Activated T-cell treated with anti-CD3 and anti-CD28 coated beads for 24 hours (primary cell): ENCODE measurements at places on chromosomes 11 and 22.

DNA sequence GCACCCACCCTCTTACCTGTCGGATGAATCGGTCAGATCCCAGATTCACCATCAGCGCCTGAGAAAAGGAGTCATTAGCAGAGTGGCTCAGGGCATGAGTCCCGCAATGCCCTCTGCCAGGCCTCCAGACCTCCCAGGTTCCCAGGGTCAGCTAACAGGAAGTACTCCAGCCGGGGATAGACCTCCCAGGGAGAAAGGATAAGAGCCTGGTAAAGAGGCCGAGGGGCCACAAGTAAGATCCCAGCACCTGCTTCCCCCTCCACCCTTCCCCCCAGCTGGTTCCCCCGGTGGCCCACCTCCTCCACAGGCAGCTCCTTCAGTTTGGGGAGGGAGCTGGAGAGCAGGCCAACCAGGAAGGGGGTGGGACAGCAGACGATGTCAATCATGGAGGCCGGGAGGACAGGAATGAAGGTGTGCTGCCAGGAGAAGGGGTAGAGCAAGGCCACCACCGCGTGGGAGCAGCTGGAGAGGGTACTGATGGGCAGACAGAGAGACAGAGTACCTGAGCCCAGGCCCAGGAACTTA lies 16.4 kb downstream of the RPL27A start:
- DNase-seq = no peak

DNA sequence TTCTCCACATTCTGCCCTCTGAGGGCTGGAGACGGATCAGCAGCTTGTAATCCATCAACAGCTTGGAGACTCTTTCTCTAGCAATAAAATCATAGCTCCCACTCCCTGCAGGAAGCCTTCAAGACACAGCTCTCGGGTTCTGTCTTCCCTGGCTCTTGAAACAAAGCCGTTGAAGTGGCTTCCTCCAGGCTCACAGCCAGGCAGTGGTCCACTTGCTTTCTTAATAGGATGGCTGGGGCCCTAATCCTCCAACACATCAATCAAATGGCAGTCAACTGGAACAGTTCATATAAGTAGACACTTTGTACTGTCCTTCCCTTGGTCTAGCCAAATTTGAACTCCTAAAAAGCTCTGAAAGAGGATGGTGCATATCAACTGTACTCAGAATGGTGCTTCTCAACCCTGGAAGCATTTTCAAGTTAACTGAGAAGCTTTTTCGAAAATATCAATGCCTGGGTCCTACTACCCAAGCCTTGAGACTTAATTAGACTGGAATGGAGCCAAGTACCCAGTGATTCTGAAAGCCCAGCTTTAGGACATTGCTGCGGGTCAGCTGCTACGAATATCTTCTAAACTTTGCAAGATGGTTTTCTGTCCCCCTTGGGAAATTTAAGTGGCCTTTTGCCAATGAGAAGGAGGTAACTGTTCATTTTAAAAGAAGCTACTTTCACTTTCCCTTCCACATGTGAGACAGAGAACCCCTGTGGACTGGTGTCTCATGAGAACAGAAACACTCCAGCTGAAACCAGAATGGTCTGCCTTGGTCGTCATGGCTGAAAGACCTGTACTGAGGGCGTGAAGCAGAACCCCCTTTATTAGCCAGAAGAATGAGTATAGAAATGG lies 74.7 kb downstream of the SC5D start:
- no peak for DNase-seq

DNA sequence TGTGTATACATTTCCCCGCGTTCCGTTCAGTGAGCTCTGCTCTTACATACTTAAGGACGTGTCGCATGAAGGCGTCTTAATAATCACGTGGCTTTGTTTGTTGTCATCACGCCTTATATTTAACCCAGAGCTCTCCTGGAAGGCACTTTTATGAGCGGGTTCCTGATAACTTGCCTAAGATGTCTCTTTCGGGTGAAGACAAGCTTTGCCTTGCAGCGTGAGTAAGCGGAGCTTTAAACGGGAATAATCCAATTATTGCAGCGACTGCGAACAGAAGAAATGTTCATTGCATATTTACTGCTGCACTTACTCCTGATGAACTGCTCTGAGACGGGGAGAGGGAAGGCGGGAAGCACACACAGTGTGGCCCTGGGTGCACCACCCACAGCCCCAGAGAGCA lies 1128.2 kb downstream of the BRD1 start:
- DNase-seq = no peak

DNA sequence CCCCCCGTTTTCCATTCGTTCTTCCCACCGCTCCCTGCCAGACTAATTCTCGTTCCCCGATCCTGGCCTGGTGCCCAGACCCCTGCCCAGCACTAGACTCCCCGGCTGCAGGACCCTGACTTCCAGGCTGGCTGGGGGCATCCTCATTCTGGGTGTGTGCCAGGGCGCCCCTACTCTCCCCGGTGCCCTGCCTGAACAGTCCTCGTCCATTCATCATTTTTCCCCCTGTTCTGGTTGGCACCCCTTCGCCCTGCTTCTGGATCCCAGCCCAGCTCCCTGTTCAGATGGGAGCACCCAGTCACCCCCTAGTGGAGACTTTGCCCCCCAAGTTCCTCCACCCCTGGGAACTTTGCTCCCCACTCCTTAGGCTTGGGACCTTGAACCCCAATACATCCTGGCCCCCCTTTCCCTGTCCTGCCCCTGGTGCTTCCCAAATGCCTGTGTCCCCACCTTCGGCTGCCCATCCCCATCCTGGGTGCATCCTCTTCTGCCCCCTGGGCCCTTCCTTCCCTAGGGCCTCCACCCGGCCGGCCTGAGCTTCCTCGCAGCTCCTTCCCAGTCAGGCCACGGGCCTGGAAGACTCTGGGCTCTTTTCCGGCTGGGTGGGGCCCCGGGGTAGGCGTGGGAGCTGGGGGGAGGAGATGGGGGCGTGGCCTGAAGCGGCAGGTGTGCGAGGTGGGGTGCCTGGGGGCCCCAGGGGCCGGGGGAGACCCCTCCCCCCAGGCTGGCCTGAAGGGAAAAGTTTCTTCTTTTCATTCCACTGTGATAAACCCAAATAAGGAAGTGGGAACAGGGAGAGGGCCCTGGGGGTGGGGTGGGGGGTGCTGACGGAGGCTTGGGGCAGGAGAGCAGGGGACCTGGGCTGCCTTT lies 908 bp downstream of the PLCB3 start:
- DNase-seq = no peak

DNA sequence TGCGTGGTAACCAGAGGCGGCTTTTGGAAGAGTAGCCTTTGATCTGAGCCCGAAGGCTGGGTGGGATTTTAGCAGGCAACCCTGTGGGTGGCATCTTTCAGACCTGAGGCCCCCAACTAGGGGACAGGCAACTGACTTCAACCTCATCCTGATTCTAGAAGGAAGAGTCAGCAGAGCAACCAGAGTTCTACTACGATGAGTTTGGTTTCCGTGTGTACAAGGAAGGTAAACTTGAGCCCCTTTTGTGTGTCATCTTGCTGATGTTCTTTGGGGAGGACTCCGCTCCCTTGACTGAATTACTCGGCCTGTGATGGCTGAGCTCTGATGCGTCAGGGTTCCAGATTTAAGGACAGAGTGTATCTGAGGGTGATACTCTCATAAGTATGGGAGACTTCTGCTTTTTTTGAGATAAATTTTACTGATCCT lies 31.6 kb downstream of the SGSM3 start:
- DNase-seq = no peak

GRCh38 chr11:74284466-74284865 lies 27.0 kb downstream of the P4HA3 start:
- no peak for DNase-seq

DNA sequence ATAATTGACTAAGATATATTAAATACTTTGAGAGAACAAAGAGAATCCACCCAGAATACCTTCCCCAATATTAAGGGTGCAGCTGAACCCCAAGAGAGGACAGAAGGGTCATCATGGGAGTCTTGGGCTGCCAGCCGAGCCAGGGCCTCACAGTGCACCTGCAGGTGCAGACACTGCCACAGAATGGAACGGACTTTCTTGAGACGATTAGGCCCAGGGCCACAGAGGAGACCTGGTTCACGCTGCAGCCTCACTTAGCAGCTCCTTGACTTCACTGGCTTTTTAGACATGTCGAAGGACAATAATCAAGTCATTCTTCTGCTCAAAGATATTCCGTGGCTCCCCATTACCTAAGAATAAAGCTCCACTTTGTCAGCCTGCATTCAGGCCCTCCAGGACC lies 100.6 kb downstream of the PHF21B start:
- no peak for DNase-seq

DNA sequence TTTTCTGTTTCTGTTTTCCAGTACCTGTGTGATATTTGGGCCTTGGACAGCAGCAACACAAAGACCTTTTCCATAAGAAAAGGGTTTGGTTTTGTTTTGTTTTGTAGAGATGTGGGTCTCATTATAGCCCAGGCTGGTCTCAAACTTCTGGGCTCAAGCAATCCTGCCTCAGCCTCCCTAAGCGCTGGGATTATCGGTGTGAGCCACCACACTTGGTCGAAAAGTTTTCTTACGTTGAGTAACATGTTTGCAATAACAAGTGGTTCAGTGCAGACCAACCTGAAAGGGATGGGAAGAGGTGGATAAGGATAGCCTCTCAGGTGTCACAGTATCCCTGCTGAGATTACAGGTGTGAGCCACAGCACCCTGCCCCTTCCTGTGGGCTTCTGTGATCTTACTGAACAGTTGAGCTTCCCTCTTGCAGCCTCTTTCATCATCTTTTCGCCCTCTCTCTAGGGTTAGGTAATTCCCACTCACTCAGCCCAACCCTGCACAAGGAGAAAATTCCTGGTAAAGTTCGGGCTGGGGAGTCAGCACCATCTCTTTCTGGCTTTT lies 3.5 kb upstream of the MRPL48 start:
- DNase-seq = no peak

GRCh38 chr11:9470765-9471164 lies 10.0 kb downstream of the ZNF143 start:
- DNase-seq = no peak

DNA sequence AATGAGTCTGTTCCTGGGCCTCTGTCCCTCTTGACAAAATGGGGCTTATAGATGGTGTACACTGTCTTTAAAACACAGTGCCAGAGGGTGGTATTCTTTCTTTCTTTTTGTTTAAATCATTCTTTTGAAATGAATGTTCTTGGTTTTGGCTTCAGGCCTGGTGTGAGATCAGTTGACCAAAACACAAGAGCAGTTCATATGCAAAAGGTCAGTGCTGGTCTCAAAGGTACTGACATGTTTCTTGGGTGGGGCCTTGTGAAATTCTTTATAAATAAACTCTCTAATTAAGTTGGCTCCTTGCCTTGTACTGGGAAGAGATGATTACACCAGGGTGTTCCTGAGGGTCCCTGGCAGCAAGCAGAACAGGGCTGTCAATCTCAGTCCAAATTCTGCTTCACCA lies 110.0 kb downstream of the FBXO7 start:
- DNase-seq = no peak

DNA sequence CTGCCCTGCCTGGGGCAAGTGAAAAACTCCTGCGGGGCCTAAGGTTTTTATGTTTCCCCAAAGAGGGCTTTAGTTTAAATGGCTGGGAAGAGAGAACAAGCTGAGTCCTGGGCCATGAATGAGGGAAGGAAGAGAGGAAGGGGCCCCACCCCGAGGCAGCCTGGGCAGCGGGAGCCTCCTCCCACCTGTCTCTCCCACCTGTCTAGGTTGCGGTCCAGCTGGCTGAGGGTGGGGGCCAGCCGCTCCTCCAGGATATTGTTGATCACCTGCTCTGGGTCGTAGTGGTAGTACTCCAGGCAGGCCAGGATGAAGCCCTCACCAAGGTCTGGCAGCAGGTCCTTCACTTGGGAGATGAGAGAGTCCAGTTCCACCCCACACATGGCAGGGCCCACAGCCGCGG lies 34.6 kb downstream of the UQCR10 start:
- DNase-seq = no peak

- no peak for DNase-seq
These were observed 126.3 kb downstream of the LUZP2 start for GRCh38 chr11:24623121-24623520.

GRCh38 chr11:60840470-60841430 lies 1.2 kb upstream of the CCDC86 start:
- DNase-seq = no peak

DNA sequence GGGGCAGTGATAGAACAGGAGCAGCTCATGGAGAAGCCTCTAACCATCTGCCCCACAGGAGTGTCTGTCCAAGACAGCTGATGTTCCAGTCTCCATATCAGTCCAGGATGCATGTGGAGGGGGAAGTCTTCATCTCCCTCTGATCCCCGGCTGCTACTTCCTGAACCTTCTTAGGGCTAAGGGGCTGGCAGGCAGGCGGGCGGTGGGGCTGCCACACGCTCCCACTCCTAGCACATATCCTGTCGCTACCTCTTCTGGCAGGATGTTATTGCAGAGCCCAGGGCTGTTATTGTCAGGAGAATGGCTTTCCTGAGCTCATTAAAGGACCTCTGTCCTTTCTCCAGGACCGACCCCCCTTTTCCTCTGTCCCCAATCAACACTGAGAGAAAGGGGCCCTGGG lies 25.4 kb downstream of the LRRC55 start:
- DNase-seq = no peak

DNA sequence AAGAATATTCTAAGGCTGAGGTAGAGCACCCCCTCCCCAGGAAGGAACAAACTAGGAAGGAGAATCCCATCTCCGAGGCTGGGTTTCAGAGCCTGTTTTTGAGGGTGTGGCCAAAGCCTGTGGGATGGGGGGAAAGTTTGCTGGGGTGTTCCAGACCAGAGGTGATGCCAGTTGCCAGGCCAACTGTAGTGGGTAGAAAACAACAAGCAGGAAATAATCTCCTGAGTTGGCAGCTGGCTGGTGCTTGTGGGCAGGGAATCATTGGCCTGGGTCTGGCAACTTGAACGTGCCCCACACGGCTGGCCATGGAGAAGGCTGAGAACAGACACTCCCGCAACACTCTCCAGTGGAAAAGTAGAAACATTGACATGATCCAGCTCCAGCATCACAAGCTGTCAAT lies 385.6 kb downstream of the ETS1 start:
- DNase-seq = no peak

GRCh38 chr22:29610780-29611179 lies 7.3 kb downstream of the NF2 start:
- DNase-seq = no peak

- no peak for DNase-seq
These were observed 7.6 kb downstream of the TMPRSS5 start for GRCh38 chr11:113698515-113698914.

GRCh38 chr11:33373636-33374035 lies 116.5 kb downstream of the HIPK3 start:
- no peak for DNase-seq

DNA sequence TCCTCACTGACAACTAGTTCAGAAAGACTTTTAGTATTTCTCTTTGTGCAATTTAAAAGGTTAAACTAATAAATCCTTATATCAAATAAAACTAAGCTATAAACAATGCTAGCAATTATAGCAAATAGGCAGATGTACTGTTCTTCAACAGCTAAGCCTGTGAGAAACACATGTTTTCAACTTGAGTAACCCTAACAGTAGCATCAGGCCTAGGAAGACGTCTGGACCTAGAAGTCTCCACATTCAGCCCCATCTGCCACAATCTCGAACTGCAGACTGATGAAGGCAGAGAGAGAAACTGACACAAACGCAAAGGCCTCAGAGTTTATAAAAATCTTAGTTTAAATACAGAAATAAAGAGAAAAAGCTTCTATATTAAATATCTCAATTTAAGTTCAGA lies 2.5 kb downstream of the ST13 start:
- DNase-seq = no peak
